ENCODE measurements at places on chromosomes 2 and 18.
A peak's percentile ranks its signal among the peaks of the same experiment; 100 is the strongest.

- DNase-seq: no peak
Observed at GRCh38 chr18:22816266-22817176, 116.6 kb upstream of the RBBP8 start.

GRCh38 chr2:109260886-109261700, 132.1 kb downstream of the SH3RF3 start:
- DNase-seq: no peak

- DNase-seq: no peak
Observed at GRCh38 chr2:48971801-48972200, 182.5 kb downstream of the FSHR start.

- no peak for DNase-seq
Observed at GRCh38 chr2:204135752-204136151, 199.2 kb downstream of the ICOS start.

GRCh38 chr2:19860022-19860421, 41.8 kb downstream of the TTC32 start:
- DNase-seq: no peak

DNA sequence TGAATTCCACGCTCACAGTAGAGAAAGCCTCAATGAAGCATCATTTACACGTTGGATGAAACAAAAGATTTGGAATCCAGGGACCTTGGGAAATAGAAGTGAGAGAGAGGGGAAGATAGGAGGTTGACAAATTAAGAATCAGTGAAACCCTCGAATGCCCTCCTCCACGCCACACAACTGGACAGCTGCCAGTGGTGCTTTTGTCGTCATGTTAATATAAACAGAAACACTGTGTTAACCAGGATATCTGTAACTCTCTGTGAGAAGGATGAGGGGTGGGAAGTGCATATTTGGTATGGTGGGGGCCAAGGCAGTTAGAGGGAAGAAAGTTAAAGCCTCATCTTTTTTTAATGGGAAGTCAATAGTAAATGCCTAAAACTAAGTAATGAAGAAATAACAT, 108.7 kb downstream of the GFPT1 start:
- DNase-seq: no peak

- DNase-seq: peak; percentile 83
Observed at GRCh38 chr2:201130524-201131186, 14.7 kb downstream of the CFLAR start.

DNA sequence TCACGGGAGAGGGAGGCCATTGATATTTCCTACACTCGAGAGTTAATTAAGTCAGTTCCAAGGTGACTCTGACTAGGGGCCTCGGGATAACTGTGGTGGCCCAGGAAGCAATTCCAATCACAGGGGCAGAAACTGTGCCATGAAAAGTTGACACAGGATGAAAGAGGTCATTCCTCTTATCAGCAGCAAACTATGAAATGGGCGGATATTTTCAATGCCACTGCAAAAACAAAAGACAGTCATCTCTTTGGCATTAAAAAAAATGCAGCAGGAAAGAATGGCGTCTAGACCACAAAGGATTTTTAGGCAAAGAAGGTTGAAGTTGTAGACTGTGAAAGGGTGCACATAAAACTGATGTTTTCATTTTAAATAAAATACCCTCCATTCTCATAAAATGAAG, 50.0 kb downstream of the TGIF1 start:
- DNase-seq: no peak

DNA sequence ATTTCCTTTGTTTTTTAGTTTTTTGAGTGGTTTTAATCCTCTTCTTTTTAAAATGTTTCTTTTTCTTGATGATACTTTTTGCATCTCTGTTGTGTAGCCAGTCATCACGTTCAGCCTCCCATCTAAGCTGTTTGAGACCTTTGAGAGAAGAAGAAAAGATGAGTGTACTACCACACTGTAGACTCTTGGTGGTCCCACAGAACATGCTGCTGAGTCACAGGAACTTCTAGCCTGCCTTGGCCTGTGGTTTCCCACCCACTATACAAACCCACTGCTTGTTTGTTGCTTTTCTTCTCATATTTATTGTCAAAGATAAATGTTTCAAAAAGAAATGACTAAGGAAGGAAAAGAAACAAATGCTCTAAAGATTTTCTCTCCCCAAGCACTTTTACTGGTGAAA, 5.5 kb downstream of the CEBPZOS start:
- DNase-seq: no peak

GRCh38 chr18:8516371-8517250, 92.6 kb upstream of the RAB12 start:
- no peak for DNase-seq

DNA sequence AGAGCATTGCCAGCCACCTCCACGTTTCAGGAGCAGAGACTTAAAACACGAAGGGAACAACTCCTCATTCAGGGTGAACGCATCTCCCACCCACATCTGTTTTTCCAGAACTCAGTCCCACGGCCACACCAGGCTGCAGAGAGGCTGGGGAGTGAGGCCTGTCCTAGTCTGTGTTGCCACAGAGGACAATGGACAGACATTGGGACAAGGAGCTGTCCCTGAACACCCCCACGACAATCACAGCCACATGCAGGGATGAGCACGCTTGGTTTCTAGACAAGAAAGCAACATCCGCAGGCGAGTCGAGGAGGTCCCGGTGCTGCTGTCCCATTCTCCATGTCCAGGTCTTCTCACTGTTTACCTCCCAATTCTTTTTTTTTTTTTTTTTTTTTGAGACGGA, 167.4 kb downstream of the EIPR1 start:
- DNase-seq: no peak

- no peak for DNase-seq
Observed at GRCh38 chr2:2333076-2333475, 2.0 kb upstream of the MYT1L start.

DNA sequence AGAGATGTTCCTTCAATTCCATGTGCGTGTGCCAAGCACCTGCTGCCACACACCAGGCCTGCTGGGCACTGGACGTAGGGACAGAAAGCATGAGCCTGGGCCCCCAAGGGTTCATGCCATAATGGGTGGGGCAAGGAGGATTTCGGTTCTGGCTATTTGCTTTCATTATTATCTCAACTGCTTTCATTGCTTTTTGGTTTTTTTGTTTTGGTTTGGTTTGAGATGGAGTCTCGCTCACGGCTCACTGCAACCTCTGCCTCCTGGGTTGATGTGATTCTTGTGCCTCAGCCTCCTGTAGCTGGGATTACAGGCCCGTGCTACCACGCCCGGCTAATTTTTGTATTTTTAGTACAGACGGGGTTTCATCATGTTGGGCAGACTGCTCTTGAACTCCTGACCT, 57.2 kb downstream of the SF3B1 start:
- no peak for DNase-seq

DNA sequence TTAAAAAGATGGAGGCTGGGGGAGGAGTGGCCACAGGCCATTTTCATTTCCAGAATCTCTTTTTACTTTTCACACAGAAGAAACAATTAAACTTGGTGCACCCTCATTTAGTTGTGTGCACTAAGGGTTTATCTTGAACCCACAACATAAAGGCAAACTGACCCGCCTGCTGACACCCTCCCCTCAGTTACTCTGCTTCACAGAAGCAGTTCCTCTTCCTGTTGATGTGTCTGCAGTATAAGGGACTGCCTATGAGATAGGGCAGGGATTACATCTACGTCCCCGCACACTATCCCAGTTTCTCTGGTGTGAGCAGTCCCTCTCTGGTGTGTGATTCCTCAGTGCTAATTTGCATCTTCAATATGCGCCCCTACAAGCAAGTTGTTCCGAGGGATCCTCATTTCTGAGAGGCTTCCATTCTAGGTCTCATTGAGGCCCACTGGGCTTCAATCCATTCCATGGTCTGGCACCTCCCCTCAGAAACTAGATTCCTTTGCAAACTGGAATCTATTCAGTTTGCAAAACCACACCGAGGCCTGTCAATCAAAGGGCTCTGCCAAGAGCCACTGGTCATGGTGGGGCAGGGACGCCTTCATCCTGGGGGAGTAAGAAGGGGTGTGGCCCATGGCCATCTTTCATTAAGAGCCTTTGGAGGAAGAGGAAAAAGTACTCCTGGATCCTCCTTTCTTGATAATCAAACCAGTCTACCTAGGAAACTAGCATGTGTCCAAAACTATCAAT, 12.3 kb downstream of the CREG2 start:
- DNase-seq: no peak

DNA sequence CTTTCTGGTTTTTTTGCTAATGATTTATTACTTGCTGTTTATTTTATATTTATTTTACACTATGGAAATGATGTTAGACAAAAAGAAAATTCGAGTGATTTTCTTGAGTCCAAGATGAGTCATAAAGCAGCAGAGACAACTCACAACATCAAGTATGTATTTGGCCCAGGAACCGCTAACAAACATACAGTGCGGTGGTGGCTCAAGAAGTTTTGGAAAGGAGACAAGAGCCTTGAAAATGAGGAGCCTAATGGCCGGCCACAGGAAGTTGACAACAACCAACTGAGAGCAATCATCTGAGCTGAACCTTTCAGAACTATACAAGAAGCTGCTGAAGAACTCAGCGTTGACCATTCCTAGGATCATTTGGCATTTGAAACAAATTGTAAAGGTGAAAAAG, 594.1 kb downstream of the SATB2 start:
- DNase-seq: no peak

GRCh38 chr18:37962316-37962966, 396.8 kb upstream of the CELF4 start:
- no peak for DNase-seq

DNA sequence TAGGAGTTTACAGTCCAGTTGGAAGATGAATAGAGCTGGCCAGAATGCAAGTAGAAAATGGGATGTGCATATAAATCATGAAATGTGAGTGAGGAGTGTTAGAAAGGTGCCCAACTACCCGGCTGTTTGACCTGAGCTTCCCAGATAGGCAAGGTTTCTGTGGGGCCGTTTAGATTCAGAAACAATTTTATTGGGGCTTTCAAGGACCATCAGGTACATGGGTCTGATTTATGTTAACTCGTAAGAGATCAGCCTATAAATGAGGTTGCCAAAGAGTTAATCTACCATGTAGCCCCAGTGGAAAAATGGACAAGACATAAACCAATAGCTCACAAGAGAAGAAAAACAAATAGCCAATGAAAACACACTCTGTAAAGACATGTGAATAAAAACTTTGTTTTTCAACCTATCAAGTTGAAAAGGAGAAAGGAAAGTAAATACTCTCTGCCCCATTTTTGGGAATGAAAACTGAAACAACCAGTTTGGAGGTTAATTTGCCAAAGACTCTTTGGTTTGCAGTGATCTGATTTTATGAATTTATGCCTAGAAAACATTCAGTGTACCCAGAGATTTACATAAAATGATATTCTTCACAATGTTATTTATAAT, 77.4 kb downstream of the TMEM247 start:
- no peak for DNase-seq

GRCh38 chr2:79855264-79856006, 342.6 kb downstream of the CTNNA2 start:
- DNase-seq: no peak

DNA sequence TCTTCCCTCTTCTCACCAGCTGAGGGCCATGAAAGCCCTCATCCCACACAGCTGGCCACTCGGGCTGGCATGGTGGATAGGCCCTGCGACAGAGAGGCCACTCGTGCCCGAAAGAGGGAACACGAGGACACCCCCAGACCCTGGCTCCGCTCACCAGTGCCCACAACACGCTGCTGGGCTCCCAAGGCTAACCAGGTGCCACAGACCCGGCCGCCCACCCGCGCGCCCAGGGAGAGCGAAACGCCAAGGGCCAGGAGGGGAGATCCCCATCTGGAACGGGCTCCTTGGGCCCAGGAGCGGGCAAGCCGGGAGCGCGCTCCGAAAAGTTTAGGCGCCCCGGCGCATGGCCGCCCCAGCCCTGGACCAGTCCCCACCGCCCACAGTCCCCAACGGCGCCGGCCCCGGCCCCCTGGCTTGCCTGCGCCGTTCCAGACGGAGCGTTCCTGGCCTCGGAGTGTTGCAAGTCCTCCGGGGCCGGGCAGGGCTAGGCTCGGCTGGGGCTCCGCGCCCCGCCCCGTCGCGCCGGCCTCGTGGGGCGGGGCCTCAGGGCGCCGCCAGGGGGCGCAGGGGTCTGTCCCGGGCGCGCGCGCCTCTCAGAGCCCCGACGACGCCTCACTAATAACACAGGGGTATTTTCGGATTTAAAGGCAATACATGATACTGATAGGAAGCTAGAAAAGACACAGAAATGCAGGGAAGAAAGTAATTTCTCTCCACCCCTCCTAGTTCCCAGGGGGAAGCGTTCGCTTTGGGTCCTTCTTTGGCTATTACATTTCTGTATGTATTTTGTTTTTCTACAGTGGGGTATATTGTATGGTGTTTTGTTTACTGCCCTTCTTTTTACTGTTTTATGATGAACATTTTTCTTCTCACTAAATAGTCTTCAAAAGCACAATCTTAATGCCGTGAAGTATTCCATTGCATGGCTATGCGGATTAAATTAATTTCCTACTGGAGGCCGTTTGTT, at the start of gene TMBIM1:
Gene TMBIM1, minus strand, starts transcription at position 456 of the 967 bp plus-strand sequence. CDS start 10,362 bp downstream, outside the sequence.
- DNase-seq: no peak

DNA sequence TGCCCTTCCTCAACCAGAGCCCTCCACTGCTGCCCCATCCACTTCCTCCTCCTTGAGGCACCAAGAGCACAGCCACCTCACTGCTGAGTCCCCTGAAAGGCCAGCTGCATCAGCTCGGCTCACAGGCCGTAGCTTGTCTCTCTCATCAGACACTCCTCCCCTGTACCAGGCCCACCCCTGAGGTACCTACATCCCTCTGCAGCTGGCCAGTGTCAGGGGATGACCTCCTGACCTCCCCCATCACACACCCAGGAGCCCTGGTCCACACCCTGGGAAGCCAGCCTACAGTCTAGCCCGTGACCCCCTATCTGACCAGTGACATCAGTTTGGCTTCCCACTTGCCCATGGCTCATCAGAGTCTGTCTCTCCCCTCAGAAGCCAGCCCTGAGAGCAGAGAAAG, 205.6 kb downstream of the TNS1 start:
- DNase-seq: no peak

- peak; percentile 26 for DNase-seq
Observed at GRCh38 chr2:55311444-55311870, 42.4 kb upstream of the MTIF2 start.

DNA sequence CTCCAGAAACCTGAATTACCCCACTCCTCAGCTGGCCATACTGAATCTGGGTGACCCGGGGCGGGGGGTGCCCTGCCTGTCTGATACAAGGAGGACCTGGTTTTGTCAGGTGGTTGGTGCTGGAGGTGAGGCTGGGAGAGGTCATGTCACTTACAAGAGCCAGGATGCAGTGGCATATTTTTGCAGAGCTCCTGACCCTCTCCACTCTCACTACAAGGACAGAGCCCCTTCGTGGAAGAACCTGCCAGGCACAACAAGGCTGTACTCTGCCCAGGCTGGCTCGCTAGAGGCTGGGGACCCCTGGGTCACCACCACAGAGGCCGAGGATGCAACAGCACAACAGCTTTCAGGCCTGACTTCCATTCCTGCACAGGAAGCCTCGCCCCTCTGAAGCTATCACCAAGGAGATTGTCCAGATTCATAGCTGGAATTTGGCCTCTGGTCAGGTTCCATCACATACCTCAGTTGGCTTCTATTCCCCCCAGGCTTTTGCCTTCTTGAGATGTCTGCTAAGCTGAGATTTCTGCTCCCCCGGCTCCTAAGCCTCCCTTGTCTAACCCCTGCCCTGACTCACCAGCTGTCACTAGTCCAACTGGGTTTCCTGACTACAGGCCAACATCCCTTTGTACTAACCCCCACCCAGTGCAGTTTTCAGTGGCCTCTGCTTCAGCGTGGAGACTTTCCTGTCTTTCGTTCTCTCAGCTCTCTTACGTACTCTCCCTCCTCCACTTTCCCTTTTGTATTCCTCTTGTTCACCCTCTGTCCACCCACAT, 132.5 kb upstream of the EPAS1 start:
- peak; percentile 74 for DNase-seq

Data from HS-5 (cell line).